NCI-H1930 (cell line): ENCODE measurements at places on chromosomes 2 and 18.

- no peak for DNase-seq
These were observed 132.5 kb downstream of the FAM161A start for GRCh38 chr2:61721382-61721781.

DNA sequence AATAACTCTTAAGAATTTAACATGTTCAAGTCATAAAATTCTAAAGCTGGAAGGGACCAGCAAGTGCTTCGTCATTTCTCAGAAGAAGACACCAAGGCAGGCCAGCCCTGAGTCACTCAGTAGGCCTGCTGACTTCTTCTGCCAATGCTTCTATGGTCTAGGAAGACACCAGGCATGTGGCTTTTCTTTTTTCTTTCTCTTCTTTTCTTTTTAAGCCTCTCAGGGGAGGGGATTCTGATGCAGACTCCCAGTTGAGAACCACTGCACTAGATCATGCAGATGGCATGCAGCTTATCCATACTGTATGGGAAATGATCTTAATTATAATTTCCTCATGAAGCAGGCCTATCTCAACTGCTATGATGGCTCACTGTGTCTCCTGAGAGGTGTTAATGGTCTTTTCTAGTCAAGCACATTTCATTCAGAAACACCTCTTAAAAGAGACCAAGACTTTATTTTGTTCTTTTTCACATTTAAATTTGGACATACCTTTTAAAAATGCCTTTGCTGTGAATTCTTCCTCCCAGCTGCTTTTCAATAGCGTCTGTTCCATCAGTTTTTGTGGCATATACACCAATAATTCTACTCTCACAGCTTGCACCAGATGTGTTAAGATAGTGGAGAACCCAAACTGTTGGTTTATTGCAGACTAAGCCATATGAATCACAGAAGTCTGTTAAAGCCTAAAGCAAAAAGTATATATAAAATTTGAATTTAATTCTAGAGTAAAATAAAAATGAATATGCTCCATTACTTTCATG lies 11.3 kb downstream of the KCTD18 start:
- no peak for DNase-seq

- DNase-seq, result no peak
These were observed 120.7 kb downstream of the ATAD2B start for GRCh38 chr2:23806201-23806600.

DNA sequence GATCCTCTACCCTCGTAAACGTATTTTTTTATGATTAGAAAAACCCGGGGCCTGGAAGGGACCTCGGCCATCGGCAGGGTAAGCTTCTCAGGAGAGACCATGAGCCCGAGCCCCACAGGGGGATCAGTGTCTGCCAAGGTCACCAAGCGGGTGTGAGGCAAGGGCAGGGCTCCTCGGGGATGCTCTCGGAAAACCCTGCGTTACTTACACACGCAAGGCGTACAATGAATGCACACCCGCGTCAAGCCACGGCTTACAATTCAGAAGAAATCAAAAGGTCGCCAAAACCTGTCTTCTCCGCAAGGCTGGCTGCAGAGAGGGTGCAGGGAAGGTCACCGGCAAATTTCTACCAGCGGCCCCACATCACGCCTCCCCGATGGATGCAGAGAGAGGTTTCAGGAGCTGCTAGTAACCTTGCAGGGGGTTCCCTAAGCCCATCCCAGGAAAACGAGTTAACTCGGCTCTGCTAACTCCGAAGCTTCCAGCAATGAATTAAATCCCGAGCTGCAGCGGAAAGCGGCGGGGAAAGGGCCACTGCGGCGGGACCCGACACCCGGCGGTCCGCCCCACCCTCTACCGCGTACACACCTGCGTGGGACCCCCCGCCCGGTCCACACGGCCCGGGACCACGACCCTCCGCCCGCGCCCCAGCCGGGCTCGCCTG lies 638 bp downstream of the ST3GAL5 start:
- DNase-seq, result no peak

GRCh38 chr2:74333896-74334586 lies 9.2 kb downstream of the SLC4A5 start:
- no peak for DNase-seq

GRCh38 chr18:58534535-58535301 lies 94.2 kb downstream of the ALPK2 start:
- DNase-seq, result no peak

DNA sequence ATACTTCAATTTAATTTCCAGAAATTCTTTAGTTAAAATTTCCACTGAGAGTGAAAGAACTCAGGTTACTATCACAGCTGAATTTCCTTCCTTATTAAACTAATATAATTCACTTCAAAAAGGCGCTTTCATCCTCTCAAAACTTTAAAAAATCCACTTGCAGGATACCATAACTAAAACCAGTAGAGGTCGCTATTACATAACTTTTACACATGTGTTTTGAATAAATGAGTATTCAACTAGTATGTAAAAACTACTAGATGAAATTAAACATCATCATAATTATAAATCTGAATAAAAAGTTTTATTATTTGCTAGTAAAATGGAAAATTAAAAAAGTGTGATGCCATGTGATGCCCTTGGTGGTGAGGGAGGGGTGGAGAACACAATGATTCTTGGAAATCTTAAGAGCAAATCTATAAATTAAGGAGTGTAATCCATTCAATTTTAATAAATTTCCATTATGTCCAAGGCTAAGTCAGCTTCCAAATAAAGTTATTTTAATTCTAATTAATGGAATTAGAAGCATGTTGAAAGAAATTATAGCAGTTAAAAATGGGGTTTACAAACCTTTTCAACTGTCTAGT lies 61.4 kb downstream of the SOS1 start:
- DNase-seq, result peak; percentile 34

- DNase-seq, result no peak
These were observed 48.0 kb downstream of the CDK15 start for GRCh38 chr2:201854221-201854801.

- DNase-seq, result no peak
These were observed 98.9 kb upstream of the ATP8B1 start for GRCh38 chr18:57901825-57902589.

DNA sequence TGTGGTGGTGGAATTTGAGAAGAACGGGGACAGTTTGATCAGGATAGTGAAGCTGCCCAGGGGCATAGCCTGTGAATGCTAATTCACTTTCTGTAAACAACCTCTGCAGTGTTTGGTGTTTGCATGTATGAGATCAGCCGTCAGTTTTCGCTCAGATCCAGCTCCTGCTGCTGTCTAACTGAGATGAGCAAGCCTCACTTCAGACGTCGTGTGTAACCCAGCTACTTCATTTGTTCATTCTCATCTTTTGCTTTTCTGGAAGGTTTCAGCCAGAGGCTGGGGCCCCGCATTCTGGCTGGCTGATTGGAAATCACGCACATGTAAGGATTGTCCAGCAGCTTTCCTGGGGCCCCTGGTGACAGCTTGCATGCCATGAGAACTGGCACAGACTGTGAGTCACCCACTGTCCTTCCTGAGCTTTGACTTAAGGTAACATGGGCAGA lies 48.9 kb downstream of the LDLRAD4 start:
- DNase-seq, result no peak

DNA sequence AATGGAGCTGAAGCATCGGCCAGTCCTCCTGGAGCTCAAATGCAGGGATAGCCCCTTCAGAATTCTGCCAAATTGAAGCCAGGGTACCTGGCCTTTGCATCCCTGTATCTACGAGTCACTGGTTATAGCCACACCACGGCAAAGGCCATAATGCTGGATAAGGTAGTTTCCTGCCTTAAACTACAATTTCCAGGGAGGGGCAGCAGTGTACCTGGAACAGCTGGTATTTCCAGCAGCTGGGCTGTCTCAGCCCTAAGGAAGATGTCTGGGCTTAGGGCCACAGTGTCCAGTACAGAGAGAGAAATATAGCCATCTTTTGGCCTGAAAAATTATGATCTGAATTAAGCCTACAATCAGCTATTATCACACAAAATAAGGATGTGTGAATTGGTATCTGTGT lies 180.3 kb downstream of the GCA start:
- DNase-seq, result no peak

GRCh38 chr18:58110398-58110797 lies 66.4 kb downstream of the NEDD4L start:
- no peak for DNase-seq

GRCh38 chr2:240732911-240733622 lies 41.4 kb downstream of the AQP12A start:
- no peak for DNase-seq

DNA sequence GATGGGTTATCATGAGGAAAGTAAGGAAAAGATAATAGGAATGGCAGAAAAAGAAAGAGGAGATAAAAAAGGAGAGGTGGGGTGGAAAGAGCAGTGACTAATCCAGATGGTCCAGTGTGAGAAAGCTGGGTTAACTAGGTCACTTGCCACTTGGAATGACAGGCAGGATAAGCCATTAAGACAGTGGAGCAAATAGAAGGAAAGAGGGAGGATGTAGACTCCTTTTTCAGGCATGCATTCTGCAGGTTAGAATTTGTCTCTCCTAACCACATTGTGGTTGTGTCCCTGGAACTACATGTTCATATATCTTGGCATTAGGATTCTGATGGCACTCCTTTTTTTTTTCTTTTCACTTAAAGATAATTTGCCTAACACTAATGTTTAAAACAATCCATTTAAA lies 13.4 kb upstream of the NEMP2 start:
- no peak for DNase-seq

- DNase-seq, result peak; percentile 21
These were observed 34.7 kb upstream of the ZEB2 start for GRCh38 chr2:144554492-144555210.

- DNase-seq, result no peak
These were observed 488.0 kb downstream of the CBLN2 start for GRCh38 chr18:72056171-72056570.

DNA sequence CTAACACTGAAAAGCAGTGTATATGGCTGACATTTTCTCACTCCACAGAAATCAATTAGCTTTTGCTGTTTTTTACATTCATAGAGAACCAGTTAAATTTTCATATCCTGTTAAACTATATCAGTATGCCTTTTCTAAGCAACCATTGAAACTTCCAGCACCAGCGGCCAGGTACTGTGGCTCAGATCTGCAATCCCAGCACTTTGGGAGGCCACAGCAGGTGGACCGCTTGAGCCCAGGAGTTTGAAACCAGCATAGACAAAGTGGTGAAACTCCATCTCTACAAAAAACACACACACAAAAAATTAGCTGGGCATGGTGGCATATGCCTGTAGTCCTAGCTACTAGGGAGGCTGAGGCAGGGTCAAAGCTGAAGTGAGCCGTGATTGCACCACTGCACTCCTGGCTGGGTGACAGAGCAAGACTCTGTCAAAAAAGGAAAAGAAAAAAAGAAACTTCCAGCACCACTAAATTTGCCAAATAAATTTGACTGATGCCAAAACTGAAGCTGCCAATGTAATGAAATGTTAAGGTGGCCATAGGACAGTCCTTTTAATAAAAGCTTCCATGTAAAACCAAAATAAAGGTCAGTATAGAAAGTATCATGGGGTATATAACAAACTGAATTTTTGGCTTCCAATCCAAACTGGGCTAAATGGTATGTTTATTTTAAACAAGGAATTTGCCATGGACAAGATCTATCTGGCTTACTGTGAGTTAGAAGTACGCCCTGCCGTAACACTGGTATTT lies 3.5 kb downstream of the SFT2D3 start:
- DNase-seq, result no peak

- DNase-seq, result no peak
These were observed 7.5 kb downstream of the REL start for GRCh38 chr2:60888853-60889252.

DNA sequence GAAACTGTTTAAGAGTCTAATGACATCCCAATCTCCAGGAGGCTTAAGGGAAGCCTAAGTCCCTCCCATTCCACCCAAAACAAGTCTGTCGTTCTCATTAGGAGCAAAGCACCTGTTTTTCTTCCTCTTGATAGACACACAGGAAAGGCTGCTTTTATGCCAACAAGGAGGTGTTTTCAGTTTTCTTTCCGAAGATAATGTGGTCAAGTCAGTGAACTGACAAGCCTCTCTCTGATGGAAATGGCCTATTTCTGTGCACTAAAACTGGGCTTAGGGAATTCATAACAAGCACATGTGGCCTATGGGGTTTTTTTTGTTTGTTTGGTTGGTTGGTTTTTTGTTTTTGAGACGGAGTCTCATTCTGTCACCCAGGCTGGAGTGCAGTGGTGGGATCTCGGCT lies 36.2 kb downstream of the FBLN7 start:
- DNase-seq, result no peak

- no peak for DNase-seq
These were observed 264.7 kb downstream of the MYCN start for GRCh38 chr2:16204886-16205620.

DNA sequence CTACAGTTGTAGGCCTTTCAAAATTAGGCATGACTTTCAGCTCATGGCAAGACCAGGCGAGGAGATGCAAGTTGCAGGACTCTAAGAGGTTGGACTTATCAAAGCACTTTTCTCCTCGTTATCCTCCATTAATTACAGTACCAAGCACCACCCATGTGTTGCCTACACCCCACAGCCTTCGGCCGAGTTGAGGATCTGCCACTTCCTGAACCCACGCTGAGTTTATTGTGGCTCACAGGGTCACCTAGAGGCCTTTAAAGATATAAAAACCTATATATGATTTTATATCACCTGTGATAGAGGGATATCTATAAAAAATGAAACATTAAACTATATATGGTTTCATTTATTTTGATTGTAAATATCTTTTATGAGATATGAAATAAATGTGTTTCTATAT lies 2.6 kb downstream of the UGT1A10 start:
- no peak for DNase-seq
